Pancreas (tissue), 10 donors: ENCODE measurements at places on chromosomes 12 and 14. TPM values are rescaled to one million over a fixed set of nuclear protein-coding genes. Genes with fewer than 3 reads are reported as not detected.

GRCh38 chr14:95052016-95052585 lies 105.2 kb downstream of the DICER1 start:
- H3K36me3 ChIP-seq, result no peaks in the 10 kb centered on the region
- H3K27me3 ChIP-seq, result no peaks in the 10 kb centered on the region
- no peaks in the 10 kb centered on the region for H3K4me1 ChIP-seq
- no peak for DNase-seq

- H3K36me3 ChIP-seq, result no peaks in the 10 kb centered on the region
- H3K27ac ChIP-seq, result no peak overlapping the region
- no peak overlapping the region for H3K4me3 ChIP-seq
- H3K4me1 ChIP-seq, result peaks cover 5% of the 10 kb centered on the region
- no peak for DNase-seq
These were observed 4.4 kb downstream of the LGALS3 start for GRCh38 chr14:55133416-55133815.

NPFF gene
- 0.99 TPM for polyA plus RNA-seq

DNA sequence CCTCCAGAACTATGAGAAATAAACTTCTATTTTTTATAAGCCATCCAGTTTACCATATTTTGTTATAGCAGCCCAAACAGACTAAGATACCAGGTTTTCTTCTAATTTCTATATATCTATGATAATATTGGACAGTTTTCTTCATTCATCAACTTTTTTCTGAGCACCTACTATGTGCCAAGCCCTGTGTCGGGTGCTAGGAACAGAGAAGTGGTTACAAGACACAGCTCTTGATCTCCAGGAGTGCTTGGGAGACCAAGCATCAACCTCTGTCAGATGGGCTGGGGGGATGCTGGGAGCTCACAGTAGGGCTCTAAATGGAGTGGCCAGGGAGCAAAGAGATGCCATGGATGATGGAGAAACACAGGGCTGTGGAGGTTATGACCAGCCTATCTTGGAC lies 2.9 kb upstream of the WSCD2 start:
- no peak overlapping the region for H3K27ac ChIP-seq
- no peaks in the 10 kb centered on the region for H3K27me3 ChIP-seq
- H3K4me1 ChIP-seq, result peaks cover 4% of the 10 kb centered on the region
- H3K36me3 ChIP-seq, result no peaks in the 10 kb centered on the region

- H3K4me3 ChIP-seq, result no peak overlapping the region
- H3K4me1 ChIP-seq, result no peaks in the 10 kb centered on the region
- no peak for DNase-seq
- no peaks in the 10 kb centered on the region for H3K36me3 ChIP-seq
- H3K27me3 ChIP-seq, result no peaks in the 10 kb centered on the region
These were observed 12.5 kb upstream of the CRADD start for GRCh38 chr12:93664573-93665138.

- no peak for DNase-seq
- H3K36me3 ChIP-seq, result no peaks in the 10 kb centered on the region
- no peaks in the 10 kb centered on the region for H3K4me1 ChIP-seq
- no peak overlapping the region for H3K4me3 ChIP-seq
These were observed 227.5 kb downstream of the SSPN start for GRCh38 chr12:26422839-26423398.

CAPZA3 gene
- polyA plus RNA-seq, result 1.8 TPM

DNA sequence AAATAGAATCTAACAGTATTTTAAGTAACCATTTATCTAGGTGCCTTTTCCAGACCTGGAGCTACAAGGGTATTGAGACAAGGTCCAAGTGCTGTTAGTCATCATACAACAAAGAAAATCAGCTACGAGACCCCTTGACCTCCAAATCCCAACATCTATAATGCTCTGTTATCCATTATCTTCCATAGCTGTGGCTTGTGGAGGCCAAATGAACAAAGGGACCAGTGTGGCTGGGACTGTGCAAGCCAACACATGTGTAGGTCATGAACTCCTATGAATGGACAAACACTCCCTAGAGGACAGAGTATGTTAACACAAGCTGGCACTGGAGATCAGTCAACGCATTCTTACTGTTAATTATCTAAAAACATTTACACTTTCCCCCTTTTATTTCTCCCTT lies 374.5 kb downstream of the EMP1 start:
- H3K27me3 ChIP-seq, result no peaks in the 10 kb centered on the region
- no peak for DNase-seq
- H3K27ac ChIP-seq, result no peak overlapping the region
- no peaks in the 10 kb centered on the region for H3K4me1 ChIP-seq
- no peak overlapping the region for H3K4me3 ChIP-seq

DNA sequence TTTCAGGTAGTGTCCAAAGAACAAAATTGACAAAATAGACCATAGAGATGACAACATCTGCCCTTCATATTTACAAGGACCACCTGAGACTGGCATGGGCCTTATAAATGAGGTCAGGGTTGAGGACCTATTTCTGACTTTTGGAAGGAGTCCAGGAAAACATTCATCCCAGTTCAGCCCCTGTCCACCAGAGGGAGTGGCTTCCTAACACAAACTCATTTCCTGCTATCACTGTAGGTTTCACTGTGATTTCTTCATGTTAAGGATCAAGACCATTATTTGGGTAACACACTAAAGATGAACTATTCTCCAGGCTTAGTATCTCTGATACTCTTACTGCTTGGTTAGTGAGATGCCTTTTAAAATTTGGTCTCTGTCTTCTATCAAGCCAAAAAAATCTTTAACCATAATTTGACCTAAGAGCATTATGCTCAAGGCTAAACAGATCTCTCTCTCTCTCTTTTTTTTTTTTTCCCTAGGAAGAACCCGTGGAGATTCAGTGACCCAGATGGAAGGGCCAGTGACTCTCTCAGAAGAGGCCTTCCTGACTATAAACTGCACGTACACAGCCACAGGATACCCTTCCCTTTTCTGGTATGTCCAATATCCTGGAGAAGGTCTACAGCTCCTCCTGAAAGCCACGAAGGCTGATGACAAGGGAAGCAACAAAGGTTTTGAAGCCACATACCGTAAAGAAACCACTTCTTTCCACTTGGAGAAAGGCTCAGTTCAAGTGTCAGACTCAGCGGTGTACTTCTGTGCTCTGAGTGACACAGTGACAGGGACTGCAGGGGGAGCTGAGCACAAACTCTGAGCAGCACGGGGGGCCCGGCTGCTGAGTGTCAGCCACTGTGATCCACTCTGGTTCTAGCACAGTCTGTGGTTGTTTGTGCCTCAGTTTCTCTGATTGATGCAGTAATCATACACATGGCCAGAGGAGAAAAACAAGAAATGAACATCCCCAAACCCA lies 267.6 kb upstream of the OR4E1 start:
- H3K27ac ChIP-seq, result no peak overlapping the region
- H3K4me1 ChIP-seq, result no peaks in the 10 kb centered on the region
- no peak overlapping the region for H3K4me3 ChIP-seq
- no peaks in the 10 kb centered on the region for H3K36me3 ChIP-seq
- no peaks in the 10 kb centered on the region for H3K27me3 ChIP-seq
